ENCODE measurements at places on chromosomes 7 and 10.

GRCh38 chr10:98172495-98172894, 38.0 kb downstream of the R3HCC1L start:
- DNase-seq, result no peak

GRCh38 chr7:84877943-84878570, 308.8 kb downstream of the SEMA3D start:
- DNase-seq, result no peak

- no peak for DNase-seq
These were observed 769.1 kb downstream of the SUGCT start for GRCh38 chr7:40903872-40904271.

- no peak for DNase-seq
These were observed 23.4 kb downstream of the ZPBP start for GRCh38 chr7:50069613-50070012.

DNA sequence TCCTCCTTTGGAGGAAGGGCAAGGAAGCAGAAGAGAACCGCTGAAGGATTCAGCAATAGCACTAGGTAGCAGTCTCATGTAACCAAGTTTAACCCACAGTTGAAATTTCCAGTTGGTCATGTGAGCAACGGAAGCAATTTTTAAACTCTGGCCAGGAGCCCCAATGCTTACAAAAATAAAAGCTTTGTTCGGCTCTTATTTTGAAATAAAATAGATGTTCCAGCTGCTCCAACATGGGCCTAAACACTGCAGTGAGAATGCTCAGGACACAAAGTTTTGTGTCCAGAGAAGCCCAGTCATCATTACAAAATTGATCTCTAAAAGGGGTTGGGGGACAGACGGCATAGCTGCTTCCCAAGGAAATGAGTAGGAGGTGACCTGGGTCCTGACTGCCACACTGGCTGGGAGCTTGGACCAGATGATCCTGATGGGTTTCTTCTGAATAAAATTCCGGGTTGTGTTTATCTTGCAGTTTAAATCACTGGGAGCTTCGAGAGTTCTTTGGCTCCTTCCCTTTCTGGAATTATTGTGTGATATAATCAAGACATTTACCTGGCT, 452 bp upstream of the TMEM140 start:
- DNase-seq, result no peak

GRCh38 chr7:77935652-77936348, 137.2 kb downstream of the PHTF2 start:
- no peak for DNase-seq

GRCh38 chr7:2504889-2505375, 14.6 kb upstream of the LFNG start:
- DNase-seq, result no peak

DNA sequence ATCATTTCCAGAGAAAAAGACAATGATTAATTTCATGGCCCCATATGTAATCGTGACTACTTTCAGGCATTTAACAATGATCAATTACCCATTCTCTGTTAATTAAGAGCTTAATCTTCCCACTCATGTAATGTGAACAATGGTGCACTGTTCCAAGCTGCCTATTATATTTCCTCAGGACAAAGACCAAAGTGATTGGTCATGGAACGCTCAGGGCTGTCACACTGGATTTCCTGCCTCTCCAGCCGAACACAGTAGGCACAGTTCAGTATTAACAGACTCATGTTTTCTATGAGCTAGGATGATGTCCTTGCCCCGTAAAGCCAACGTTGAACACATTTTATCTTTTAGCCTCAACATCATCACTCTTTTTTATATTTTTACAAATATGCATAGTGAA, 142.7 kb upstream of the FZD8 start:
- DNase-seq, result no peak
